ENCODE measurements at places on chromosomes 7 and 10.

GRCh38 chr7:92769844-92770243 is 66.5 kb downstream of the CDK6 start:
- DNase-seq: no peak

DNA sequence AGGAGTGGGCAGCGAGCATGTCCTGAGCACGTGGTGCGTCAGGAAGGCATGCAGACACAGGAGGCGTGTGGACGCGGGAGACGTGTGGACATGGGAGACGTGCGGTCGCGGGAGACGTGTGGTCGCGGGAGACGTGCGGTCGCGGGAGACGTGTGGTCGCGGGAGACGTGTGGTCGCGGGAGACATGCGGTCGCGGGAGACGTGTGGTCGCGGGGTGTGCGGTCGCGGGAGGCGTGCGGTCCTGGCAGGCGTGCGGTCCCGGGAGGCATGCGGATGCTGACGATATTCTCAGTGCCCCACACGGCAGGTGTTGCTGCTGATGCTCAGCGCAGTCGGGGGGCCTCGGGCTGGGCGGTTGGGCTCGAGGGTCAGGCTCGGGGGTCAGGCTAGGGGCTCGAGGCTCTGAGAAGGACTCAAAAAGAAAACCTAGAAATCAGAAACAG is 94.2 kb downstream of the NKX6-2 start:
- no peak for DNase-seq

DNA sequence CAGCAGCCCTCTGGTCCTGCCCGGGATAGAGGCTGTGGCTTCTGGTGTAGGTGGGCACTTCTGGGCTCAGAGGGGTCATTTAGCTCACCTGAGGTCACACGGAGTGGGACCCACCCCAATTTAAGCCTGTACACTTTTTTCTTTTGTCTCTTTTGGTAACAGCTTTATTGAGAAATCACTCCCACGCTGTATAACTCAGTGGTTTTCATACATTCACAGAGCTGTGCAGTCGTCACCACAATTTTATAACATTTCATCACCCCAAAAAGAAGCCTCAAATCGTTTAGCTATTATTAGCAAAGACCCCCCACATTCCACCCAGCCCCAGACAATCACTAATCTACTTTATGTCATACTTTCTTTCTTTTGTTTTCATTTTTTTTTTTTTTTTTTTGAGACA is 62.3 kb downstream of the LHPP start:
- DNase-seq: no peak

- DNase-seq: no peak
Observed at GRCh38 chr7:120961638-120962173, 11.1 kb downstream of the ING3 start.

- no peak for DNase-seq
Observed at GRCh38 chr7:2374830-2375728, 20.5 kb downstream of the EIF3B start.

DNA sequence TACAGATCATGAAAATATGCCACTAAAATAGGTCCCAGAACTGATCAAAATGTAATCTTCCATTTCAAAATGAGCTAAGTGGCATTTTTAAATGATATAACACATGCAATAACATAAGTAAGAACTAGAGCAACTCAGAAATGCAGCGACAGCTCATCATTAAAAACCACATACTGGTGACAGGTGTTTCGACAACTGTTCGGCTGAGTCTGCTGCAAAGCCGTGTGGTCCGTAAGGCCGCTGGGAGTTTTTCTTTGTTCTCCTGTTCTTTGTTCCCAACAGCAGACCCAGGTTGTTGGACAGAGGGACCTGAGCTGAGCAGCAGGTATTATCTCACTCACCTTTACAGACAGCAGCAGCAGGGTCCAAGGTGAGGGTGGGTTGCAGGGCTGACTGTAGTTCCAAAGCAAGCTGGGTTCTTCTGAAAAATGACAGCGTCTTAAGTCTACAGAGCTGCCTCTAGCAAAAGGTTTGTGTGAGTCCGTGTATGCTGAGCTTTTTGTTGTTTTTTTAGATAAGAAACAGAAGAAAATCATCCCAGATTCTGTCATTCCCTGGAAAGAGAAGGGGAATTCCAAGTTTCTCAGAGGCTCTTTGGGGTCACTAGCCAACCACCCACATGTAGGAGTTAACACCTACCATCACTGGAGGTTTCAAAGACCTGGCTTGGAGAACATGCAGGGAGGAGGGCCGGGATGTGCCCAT is 45.4 kb upstream of the MACROH2A2 start:
- DNase-seq: no peak

- no peak for DNase-seq
Observed at GRCh38 chr7:130409067-130409711, 28.9 kb downstream of the CPA1 start.

- no peak for DNase-seq
Observed at GRCh38 chr7:114158275-114158674, 239.5 kb upstream of the PPP1R3A start.

DNA sequence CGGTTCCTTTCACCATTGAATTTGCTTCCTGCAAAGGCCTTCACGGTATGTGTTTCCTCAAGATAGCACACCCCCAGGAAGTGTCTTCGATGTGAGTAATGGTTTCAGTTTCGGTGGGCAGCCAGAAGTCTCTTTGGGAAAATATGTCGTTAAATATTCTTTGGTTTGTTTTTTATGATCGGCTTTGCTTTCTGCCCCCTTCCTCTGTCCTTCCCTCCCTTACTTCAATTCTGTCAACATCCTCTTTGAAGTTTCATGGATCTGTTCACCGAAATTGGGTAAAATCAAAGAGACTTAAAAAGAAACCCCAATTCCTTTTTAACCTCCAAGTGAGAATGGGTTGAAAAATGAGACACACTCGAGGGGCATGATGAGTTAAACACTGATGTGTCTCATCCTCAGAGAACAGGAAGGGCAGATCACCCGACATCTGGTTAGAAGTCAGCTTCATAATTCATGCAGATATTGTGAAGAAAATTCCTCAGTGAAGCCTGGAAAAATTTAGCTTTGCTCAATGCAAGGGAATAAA is 170.8 kb upstream of the HABP2 start:
- DNase-seq: no peak

GRCh38 chr10:88923520-88923919 is 29.1 kb downstream of the ACTA2 start:
- no peak for DNase-seq

DNA sequence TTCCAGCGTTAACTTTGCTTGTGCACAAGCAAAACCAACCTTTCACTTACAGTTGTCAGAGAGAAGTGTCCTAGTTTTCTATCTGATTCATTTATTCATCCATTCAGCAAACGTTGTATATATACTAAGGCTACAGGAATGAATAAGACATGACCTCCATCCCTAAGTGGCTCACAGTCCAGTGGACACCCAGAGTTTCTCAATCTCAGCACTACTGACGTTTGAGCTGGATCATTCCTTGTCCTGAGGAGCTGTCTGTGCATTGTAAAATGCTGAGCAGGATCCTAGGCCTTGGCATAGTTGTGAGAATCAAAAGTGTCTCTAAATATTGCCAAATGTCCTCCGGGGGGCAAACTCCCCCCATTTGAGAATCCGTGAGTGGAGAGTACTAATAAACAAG is 166.7 kb upstream of the PRKCQ start:
- no peak for DNase-seq

DNA sequence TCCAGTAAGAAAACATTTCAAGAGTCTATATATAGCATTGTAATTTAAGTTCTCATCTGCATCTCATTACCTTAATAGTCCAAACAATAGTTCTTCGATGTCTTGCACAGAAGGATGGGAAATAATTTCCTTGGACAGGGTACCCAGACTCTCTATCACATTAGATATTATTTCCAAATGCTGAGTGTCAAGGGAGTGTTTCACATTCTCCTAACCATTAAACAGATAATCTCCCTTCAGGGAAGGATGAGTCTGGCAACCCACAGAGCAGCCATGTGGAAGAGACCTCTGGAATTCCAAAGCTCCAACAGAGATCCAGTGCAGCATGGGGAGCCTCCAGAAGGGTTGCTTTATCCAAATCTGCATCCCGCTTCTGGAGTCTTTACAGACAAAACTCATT is 89.6 kb downstream of the FZD1 start:
- DNase-seq: no peak

- DNase-seq: no peak
Observed at GRCh38 chr7:35823440-35823839, 22.6 kb downstream of the SEPTIN7 start.

DNA sequence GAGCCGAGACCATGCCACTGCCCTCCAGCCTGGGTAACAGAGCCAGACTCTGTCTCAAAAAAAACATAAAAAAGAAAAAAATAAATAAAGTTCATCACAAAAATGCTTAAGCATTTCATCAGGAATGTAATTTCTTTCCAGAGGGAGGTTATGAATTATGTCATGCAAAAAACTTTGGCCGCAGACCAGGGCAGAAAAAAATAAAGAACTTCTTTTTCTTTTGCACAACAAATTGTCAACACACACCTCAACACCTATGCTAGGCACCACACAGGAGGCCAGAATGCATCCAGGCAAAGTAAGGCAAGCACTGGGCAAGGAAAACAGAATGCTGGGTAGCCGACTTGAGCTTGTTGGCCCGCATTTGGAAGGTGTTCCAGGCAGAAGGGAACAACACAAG is 3.9 kb downstream of the C10orf62 start:
- DNase-seq: no peak

- DNase-seq: no peak
Observed at GRCh38 chr7:44172803-44173424, 16.3 kb downstream of the GCK start.

GRCh38 chr7:133936074-133936473 is 191.1 kb upstream of the LRGUK start:
- DNase-seq: no peak

GRCh38 chr7:23016345-23017253 is 2.7 kb upstream of the HYCC1 start:
- no peak for DNase-seq
